ENCODE measurements at places on chromosomes 1 and 21. TPM values are rescaled to one million over a fixed set of nuclear protein-coding genes. Genes with fewer than 3 reads are reported as not detected.

Gene C1orf94
- total RNA-seq = not detected

Gene EPRS1
- total RNA-seq = 230 TPM

Gene KCNE1
- 0.34 TPM for total RNA-seq

Gene AMIGO1
- 1.0 TPM for total RNA-seq

Gene SEMA6C
- 4.3 TPM for total RNA-seq

Gene FCN3
- 0.49 TPM for total RNA-seq

GRCh38 chr21:44566403-44566802, 7.1 kb upstream of the KRTAP10-4 start:
- peaks cover 13% of the 10 kb centered on the region for H3K4me1 ChIP-seq
- H3K36me3 ChIP-seq = no peaks in the 10 kb centered on the region
- H3K27me3 ChIP-seq = peaks cover 3% of the 10 kb centered on the region
- H3K4me3 ChIP-seq = no peak overlapping the region

DNA sequence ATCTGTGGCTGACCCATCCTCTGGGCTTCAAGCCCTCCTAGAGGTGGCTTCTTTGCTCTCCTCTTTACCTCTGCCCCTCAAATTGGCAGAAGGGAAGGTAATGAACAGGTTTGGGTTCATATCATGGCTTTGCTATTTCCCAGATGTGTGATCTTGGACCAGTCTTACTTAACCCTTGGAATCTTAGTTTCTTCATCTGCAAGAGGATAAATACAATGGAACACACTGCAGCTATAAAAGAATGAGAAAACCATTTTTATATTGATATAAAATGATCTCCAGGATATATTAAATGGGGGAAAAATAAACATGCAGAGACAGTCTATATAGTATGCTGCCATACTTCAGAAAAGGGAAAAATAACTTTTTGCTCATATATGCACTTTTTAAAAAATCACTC, 5.6 kb downstream of the GLMP start:
- H3K27me3 ChIP-seq = no peaks in the 10 kb centered on the region
- no peak for DNase-seq
- H3K27ac ChIP-seq = no peak overlapping the region
- H3K4me3 ChIP-seq = no peak overlapping the region

GRCh38 chr1:5225707-5226704, 571.6 kb downstream of the AJAP1 start:
- no peak overlapping the region for H3K27ac ChIP-seq
- DNase-seq = no peak
- no peaks in the 10 kb centered on the region for H3K36me3 ChIP-seq
- H3K4me3 ChIP-seq = no peak overlapping the region

DNA sequence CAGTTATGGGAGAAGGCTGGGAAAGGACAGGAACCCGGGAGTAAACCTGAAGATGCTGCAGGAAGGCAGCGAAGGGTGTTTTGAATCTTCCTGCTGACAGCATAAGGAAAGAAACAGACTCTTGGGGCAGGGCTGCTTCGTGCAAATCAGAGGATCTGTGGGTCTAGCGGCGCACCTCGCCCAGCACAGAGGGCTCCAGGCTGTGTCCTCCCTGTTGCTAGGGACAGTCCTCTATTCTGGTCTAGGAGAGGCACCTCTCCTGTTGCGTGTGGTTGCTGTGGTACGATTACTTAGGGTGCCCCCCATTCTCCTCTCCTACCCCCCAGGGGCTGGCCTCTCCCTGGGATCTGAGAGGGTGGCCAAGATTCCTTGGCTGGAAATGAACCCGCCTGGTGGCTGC, 11.4 kb downstream of the C2CD2 start:
- no peak overlapping the region for H3K4me3 ChIP-seq
- no peaks in the 10 kb centered on the region for H3K4me1 ChIP-seq
- no peaks in the 10 kb centered on the region for H3K27me3 ChIP-seq
- H3K36me3 ChIP-seq = peaks cover 5% of the 10 kb centered on the region
- H3K27ac ChIP-seq = no peak overlapping the region

DNA sequence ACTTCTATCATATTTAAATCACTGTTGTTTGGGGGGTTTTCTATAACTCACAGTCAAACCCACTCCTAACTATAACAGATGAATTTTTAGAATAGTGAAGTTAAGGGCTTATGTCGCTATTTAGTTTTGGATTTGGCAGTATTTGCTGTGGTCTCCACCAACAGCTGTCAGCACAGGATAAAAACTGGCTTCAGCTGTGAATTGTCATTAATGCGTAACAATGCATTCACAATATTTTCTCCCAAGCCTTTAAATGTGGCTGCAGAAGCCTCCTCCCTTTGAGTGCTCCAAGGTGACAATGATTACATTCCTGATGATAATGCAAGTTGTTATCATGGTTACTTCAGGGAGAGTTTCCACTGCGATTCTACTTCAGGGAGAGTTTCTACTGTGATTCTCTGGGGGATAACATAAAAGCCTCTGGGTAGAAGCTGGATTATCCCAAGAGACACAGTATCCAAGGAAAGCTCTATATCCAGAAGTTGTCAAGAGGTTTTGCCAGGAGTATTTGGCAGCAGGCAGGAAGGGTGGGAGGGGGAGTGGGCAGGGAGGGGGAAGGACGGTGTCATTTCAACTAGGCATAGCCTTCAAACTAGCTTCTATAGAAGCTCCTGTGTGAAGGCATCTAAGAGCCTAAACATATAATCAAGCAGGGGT, 14.9 kb upstream of the SMIM12 start:
- DNase-seq = no peak
- no peaks in the 10 kb centered on the region for H3K4me1 ChIP-seq
- H3K36me3 ChIP-seq = no peaks in the 10 kb centered on the region
- H3K27me3 ChIP-seq = peaks cover 70% of the 10 kb centered on the region
- no peak overlapping the region for H3K4me3 ChIP-seq

All from K562 (cell line).